ENCODE measurements at places on chromosomes 2 and 18.

- DNase-seq, result no peak
Observed at GRCh38 chr18:34048423-34048822, 176.3 kb downstream of the NOL4 start.

GRCh38 chr2:152782171-152782570 lies 63.8 kb downstream of the ARL6IP6 start:
- no peak for DNase-seq

DNA sequence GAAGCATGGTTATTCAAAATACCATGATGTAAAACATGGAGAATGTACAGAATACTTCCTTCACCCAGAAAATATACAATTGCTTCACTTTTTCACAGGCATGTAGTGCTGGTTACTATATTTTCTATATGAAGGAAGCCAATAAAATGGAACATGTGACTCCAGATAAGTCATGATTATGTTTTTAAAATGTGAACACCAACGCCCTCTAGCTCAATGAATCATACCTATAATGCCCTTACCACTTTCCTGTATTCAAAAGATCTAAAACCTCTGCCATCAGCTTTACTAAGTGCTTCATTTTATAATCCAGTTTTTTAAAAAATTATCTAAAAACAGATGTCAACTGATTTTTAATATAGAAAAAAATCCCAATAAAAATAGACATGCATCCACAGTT lies 59.9 kb downstream of the SMAD2 start:
- no peak for DNase-seq

DNA sequence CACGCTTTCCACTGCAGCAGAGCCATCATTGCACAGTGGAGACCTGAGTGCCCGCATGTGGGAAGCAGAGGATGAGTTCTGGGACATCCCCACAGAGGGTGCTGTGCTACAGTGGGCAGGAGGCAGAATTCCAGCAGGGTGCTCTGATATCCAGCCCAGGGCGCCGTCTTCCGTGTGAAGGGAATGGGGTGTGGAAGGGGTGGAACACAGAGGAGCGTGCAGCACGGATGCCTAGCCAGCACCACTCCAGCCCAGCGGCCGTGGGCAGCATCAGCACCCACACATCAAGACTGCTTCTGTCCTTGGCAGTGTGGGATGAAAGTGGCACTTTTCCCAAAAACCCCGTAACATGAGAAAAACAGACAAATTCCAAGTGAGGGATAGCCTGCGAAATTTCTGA lies 134.3 kb downstream of the ZNF236 start:
- DNase-seq, result no peak

- no peak for DNase-seq
Observed at GRCh38 chr18:10139783-10140410, 226.1 kb downstream of the VAPA start.
